Epithelial cell of proximal tubule (primary cell): ENCODE measurements at places on chromosomes 5 and 9.

DNA sequence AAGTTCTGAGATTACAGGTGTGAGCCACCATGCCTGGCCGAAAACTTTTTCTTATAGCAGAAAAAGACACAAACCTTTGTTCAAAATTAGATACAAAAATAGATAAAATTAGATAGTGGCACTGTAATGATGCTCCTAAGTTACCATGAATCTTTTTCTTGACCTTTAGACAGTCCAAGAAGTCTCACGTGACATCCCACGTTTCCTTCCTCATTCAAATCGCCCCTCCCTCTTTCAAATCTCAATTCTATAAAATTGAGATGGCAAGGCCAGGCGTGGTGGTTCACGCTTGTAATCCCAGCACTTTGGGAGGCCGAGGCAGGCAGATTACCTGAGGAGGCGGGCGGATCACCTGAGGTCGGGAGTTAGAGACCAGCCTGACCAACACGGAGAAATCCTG, 7.7 kb upstream of the ZCCHC10 start:
- no peak for DNase-seq

GRCh38 chr9:105510024-105510423, 47.9 kb upstream of the FKTN start:
- no peak for DNase-seq

DNA sequence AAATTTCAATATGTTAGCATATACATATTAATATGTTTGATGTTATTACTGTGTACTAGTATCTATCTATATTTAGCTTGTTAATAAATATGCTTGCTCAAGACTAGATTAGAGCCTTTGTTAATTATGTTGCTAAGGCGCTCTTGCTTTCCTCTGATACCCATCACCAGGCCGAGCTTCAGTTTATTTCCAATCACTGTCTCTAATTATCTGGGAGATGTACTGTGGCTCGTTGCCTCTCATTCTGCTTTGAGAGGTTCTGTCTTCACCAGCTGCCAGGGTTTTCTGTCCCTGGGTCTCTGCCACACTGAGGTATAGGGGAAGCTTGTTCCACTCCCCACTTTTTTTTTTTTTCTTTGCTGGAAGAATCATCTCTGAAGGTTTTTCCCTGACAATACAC, 21.0 kb upstream of the TAF11L2 start:
- no peak for DNase-seq

GRCh38 chr5:81795666-81796065, 44.8 kb upstream of the SSBP2 start:
- no peak for DNase-seq

- DNase-seq, result no peak
Observed at GRCh38 chr5:37838152-37838932, 1.5 kb downstream of the GDNF start.

DNA sequence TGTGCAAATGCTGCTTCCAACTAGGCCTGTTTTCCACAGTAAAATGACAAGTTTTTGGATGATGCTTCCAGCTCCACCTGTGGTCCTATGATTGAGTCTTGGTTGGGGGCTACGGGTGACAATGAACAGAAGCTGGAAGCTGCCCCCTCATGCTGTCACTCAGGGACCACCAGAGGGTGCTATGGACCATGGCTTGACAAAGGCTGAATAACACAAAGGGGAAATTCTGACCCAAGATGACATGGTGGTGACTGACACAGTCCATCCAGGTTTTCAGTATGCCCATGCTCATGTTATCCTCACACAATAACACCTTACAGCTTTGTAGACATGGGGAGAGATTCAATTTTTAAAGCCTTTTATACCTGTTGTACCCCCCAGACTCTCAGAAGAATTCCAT, 23.9 kb upstream of the SAP30L start:
- DNase-seq, result no peak

DNA sequence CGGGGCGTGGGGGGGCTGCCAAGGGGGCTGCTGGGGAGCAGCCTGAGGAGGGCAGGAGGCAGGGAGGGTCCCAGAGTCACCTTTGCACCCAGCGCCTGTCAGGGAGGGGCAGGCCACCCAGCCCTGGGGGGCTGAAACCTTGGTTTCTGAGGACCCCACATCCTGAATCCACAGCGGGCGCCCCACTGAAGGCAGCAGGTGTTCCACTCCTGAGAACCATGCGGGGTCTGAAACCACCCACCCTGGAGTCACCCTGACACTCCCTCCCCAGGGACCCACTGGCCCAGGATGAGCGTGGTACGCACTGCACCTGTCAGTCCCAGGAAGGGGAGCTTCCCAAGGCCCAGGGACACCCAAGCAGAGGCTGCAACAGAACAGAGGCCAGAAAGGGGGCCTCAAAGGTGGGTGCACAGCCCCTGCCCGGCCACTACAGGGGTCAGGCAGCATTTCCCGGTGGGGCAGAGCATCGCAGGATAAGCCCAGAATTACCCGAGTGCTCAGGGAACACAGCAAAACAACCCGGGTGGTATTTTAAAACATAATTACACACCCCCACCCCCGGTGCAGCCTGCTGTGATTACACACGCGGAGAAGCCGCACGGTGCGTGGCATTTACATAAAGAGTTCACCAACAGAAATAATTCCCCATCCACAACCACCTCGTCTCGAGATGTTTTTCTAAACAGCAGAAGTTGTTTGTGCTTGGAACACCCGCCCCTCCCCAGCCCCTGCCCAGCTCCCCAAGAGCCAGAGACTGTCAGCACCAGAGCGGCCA, 57.3 kb upstream of the UBAC1 start:
- DNase-seq, result no peak

- no peak for DNase-seq
Observed at GRCh38 chr5:32776200-32776599, 65.1 kb downstream of the NPR3 start.

DNA sequence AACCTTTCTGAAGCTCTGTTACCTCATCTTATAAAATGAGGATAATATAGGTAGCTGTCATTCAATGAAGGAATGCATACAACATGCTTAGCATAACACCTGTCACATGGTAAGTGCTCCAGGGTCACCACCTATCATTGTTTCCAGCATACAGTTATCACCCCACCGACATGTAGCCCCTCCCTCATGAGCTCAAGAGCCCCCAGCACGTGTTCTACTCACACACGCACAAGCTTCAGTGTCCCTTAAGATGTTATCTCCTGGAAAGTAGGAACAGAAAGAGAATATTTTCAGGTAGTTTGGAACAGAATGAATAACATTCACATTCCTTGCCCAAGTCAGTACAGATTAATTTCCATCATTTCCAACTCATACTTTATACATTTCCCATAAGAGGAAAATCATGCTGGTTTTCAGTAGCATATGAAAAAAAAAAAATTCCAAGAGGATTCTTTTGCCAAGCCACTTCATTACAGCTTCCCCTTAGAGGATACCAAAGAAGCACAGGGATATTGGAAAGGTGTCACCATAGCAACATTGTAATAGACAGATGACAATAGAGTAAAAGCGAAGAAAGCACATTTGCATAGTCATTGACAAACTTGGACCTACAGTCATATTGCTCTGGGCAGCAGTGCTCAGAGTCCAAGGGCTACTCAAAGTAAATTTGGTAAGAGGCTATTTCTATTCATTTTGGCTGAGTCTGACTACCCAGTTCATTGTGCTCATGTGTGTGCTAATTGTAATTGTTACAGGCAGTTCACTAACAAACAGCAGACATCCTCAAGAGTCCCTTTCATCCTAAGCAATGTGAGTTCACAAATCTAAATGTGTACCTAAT, 1.5 kb upstream of the MOB3B start:
- DNase-seq, result no peak

DNA sequence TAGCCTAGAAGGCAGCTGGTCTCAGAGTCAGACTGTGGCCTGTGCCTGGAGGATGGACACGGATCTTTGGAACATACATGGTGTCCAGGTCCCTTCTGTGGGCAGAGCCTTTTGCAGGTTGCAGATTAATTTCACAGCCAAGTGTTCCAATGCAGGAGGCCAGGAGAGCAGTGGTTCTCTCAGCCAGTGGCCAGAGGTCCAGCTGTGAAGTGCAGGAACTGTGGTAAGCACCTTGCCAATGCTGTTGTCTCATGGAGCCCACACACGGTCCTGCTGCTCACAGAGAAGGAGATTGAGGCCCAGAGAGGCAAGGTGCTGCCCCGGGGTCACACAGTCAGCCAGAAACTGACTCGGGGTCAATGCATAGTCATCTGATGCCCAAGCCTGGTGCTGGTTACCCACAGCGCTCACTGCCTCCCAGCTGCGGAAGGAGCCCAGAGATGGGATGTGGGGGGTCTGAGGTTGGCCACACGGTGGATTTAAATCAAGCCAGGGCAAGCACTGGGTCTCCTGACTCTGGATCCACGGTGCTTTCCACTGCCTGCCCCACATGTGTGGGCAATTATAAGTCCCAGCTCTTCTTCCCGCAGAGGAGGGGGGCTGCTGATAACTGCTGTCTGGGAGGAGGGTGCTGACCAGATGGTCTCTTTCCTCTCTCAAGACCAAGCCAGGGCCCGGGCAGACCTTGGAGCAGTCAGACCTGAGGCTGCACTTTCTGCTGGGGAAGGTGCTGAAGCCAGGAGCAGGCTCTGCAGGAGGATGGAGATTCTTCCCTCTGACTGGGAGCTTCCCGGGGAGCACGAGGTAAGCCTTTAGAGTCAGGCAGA, 2.8 kb downstream of the PDGFRB start:
- no peak for DNase-seq

DNA sequence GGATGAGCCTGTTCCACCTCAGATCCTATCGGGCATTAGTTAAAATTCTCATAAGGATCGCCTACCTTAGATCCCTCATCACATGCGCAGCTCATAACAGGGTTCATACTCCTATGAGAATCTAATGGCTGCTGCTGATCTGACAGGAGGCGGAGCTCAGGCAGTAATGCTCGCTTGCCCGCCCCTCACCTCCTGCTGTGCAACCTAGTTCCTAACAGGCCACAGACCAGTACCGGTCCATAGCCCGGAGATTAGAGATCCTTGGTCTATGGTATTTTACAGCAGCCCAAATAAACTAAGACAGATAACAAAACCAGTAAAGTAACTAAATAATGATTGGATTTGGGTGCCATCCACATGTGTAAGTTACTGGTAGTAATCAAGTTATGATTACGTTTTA, 17.5 kb downstream of the GOLPH3 start:
- DNase-seq, result no peak

- DNase-seq, result no peak
Observed at GRCh38 chr5:68041293-68041692, 174.3 kb upstream of the PIK3R1 start.
